ENCODE measurements at places on chromosomes 12 and 14.
A peak's percentile ranks its signal among the peaks of the same experiment; 100 is the strongest.

DNA sequence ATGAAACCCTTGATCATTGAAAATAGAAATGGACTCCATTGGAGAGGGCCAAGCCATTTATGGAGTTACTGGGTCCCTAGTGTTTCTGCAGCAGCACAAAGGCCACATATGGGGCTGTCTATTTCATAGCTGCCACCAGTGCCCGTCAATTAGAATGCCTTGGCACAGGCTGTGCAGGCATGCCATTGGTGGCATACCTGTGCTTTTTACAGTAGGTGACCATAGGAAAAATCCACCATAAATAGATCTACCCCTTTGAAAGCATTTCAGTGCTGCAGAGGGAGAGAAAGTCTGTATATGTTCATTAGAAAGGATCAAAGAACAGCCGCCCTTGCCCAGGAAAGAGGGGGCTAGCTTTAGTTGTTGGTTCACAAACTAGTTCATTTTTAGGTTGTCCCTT is 13.1 kb downstream of the MYBPC1 start:
- DNase-seq, result peak; percentile 59

DNA sequence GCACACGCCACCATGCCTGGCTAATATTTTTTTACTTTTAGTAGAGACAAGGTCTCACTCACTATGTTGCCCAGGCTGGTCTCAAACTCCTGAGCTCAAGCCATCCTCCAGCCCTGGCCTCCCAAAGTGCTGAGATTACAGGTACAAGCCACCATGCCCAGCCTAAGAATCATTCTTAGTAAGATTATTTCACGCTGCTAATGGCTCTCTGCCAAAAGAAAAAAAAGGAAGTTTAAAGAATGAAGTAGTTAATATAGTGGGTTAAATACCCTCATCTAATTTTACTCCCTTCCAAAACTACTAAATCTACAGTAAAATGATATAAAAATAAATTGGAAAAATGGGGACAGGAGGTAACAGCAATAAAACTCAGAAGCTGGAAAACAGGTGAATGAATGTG is 2.6 kb downstream of the ETFRF1 start:
- DNase-seq, result no peak

DNA sequence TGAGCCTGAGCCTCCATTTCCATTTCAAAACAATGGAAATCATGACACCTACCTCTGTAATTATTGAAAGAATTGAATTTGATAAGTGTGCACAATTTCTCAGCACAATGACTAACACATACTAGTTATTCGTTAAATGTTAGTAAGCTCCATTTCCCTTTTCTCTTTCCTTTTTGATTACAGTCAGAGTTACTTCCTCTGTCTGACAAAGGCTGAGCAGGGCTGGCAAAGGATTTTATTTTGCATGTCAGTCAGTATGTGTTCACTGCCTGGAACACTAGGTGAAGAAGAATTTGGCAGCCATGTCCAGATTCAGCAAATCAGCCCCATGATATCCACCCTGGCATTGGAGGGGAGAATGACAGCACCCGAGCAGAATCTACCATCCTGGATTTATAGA is 12.2 kb upstream of the RHOJ start:
- no peak for DNase-seq

GRCh38 chr14:88975043-88975830 is 150.8 kb downstream of the TTC8 start:
- no peak for DNase-seq

GRCh38 chr12:115941362-115941761 is 336.1 kb downstream of the MED13L start:
- DNase-seq, result no peak

- DNase-seq, result no peak
Observed at GRCh38 chr12:88416786-88417185, 163.5 kb downstream of the KITLG start.

- no peak for DNase-seq
Observed at GRCh38 chr12:72030277-72030676, 91.6 kb downstream of the TPH2 start.

GRCh38 chr12:21483531-21483930 is 17.9 kb downstream of the RECQL start:
- DNase-seq, result no peak

- no peak for DNase-seq
Observed at GRCh38 chr12:105982022-105982421, 156.7 kb downstream of the NUAK1 start.

DNA sequence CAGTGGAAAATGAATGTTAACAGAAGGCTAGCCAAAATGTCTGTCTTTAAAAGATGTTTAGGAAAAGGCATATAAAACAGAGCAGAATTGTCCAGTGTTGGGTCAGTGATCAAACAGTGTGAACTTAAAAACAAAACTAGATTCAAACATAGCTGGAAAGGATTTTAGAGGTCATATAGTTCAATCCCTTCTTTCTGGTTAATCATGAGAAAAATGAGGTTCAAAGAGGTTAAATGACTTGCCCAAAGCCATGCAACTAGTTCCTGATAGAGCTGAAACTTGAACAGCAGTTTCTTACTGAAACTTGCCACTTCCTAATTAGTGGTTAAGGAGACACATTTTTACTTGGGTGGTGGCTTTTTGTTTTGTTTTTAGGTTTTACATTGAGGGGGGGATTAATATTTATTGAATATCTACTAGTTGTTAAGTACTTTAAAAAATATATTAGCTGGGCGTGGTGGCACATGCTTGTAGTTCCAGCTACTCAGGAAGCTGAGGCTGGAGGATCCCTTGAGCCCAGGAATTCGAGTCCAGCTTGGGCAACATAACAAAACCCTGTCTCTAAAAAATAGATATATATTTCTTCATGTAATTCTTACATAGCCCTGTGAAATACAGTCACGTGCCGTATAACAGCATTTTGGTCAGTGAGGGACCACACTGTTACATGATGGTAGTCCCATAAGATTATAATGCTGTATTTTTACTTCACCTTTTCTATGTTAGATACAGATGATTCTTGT is 20.4 kb downstream of the ACVR1B start:
- no peak for DNase-seq

GRCh38 chr12:96166765-96167164 is 27.4 kb upstream of the ELK3 start:
- DNase-seq, result no peak

DNA sequence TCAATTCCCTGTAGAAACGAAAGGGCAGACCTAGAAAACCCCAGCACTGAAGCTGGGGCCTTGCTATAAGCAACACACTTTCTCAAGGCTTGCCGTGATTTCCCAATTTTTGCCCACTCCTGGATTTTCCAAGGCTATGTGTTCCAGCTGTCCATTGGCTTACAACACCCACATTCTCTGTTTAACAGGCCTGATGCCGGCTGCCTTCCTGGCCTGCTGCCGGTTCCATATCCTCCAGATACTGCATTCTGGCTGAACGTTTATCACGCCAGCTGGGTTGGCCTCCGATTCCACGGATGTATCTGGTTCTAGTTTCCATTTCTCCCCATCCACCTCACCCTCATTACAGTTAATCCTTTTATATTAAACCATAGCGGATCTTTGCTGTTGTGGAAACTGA is 2.0 kb upstream of the PCNX1 start:
- no peak for DNase-seq

GRCh38 chr14:83355609-83356008 is 1822.0 kb upstream of the SEL1L start:
- no peak for DNase-seq

GRCh38 chr12:105279460-105280056 is 43.6 kb upstream of the APPL2 start:
- DNase-seq, result peak; percentile 73

- no peak for DNase-seq
Observed at GRCh38 chr12:43676183-43676813, 82.3 kb downstream of the PUS7L start.

DNA sequence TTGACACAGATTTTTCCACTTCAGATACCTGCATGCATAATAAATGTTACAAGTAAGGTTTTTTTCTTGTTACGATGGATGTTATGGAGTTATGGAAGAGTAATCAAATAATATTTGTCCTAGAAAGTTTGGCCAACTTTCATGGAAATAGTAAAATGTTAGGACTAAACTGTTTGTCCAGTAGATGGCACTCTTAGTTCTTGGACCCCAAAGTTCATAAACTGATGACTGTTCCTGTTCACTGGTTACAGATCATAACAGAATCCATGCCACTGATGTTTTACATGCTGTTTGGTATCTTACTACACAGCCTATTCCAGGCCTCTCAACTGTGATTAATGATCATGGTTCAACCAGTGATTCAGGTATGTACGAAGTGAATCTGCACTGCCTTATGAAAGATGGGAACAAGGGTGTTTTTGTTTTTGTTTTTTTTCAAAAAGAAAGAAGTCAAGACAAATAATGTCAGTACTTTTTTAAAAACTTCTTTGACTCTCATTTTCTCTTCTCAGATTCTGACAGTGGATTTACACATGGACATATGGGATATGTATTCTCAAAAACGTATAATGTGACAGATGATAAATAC is 48.8 kb upstream of the SLCO1C1 start:
- DNase-seq, result peak; percentile 13

DNA sequence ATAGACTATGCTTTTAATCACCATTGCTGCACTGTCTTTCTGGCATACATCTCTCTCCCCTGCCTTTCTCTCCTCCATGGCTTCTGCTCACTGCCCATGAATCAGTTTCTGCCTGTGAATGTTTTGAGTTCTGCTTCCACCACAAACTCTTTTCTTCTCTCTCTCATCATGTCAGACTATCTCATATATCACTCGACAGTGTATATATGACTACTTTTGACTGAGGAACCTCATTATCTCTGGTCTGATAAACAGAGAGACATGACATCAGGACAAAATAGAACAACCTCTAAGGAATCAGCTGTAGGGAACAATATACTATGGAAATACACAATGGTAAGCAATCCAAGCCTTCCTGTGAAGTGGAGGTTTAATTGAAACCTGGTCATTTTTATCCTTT is 177.9 kb downstream of the FOXA1 start:
- no peak for DNase-seq
